Occipital lobe (tissue), 3 donors: ENCODE measurements at places on chromosomes 1 and 21. TPM values are rescaled to one million over a fixed set of nuclear protein-coding genes. Genes with fewer than 3 reads are reported as not detected.

Gene APP
- total RNA-seq: 354 TPM

DNA sequence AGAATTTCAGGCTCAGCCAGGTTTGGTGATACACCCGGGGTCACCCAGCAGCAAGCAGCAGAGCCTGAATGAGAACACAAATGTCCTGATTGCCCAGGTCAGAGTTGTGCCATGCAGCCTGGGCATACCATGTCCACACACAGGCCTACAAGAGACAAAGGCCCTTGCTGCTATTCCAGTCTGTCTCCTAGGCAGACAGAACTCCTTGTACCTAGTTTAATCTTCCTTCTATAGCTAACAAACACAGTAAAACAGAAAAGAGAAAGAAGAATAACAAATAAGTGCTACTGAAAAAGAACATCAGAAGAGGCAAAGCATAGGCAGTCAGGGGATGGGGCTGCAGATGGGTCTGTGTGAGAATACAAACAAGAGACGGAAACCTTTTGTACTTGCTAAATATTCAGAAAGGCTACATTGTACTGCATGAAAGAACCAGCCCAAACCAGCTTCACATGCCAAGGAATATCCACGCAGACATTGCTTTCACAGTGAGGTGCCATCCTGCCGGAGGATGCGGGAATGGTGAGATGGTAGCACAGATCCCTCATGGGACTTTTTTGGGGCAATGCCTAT, 401.7 kb downstream of the OMA1 start:
- no peak for DNase-seq

Gene C1orf56
- total RNA-seq: 3.4 TPM

- DNase-seq: no peak
Measured at GRCh38 chr1:7098641-7099040, 313.4 kb downstream of the CAMTA1 start.

GRCh38 chr1:200741551-200742207, 3.0 kb downstream of the CAMSAP2 start:
- DNase-seq: no peak

Gene DISP1
- total RNA-seq: 12.2 TPM

GRCh38 chr1:12132078-12132477, 34.7 kb upstream of the TNFRSF1B start:
- DNase-seq: no peak

Gene CDC42SE1
- total RNA-seq: 33.4 TPM
